Fibroblast of upper back skin (primary cell): ENCODE measurements at places on chromosomes 4 and X.
A peak's percentile ranks its signal among the peaks of the same experiment; 100 is the strongest.

GRCh38 chr4:188053302-188053701, 56.1 kb downstream of the TRIML2 start:
- DNase-seq, result no peak

GRCh38 chr4:70619288-70619687, 9.3 kb upstream of the ENAM start:
- DNase-seq, result no peak

GRCh38 chr4:73914071-73914470, 44.9 kb downstream of the CXCL1 start:
- DNase-seq, result no peak

GRCh38 chrX:63585936-63586335, 199.1 kb downstream of the ARHGEF9 start:
- no peak for DNase-seq

DNA sequence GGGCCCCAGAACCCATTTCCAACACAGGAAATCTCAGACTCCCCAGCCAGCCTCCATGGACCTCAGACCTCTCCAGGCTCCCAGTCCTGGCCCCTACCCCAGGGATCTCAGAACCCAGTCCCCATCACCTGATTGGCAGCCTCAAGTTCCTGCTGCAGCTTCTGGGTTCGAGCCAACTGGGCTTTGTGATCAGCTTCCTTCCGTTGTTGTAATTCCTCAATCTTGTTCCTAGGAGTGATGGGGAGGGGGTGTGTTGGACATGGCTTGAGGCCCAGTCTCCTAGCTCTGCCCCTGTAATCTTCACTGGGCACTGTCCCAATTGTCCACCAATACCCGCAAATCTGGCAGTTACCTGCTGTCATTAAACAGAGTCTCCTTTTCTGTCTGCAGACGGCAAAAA, 12.6 kb downstream of the GRIPAP1 start:
- DNase-seq, result no peak

DNA sequence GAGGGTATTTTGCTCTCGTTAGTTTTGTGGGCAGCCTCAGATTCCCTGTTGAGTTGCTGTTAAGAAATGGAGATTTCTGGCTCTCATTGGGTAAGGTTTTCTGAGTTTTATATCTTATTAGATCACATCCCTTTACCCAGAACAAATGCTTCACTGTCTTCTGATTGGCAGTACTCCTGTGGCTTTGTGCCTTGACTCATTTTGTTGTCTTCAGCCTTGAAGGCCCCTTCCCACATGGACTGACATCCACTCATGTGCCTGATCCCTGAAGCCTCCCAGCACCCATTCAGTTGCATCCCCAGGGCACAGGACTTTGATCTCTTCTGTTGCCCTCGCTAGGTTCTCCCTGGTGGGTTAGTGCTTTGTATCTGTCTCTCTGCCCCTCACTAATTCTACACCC, 10.4 kb downstream of the MED28 start:
- DNase-seq, result no peak

DNA sequence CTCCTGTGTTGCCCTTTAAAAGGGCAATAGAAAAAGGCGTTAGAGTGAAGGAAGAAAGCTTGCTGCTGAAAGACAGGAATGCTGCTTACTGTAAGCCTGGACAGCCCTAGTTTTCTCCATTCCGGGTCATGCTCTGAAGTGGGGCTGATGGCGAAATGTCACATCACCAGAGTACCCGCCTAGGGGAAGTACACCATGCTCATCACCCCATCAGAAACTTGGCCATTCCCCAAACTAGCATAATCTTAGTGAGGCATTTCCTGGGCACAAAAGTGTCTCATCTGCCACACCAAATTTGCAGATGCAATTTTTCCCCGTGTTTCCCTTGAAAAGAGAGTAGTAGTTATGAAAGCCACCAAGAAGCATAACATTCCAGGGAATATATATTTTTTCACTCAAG, 47.8 kb upstream of the CAMK2D start:
- DNase-seq, result no peak

GRCh38 chrX:71565474-71566041, 12.7 kb upstream of the GCNA start:
- DNase-seq, result peak; percentile 16

GRCh38 chrX:22577181-22577580, 304.5 kb downstream of the CBLL2 start:
- DNase-seq, result peak; percentile 57

GRCh38 chrX:48883729-48884128, 13.8 kb downstream of the TIMM17B start:
- DNase-seq, result no peak

DNA sequence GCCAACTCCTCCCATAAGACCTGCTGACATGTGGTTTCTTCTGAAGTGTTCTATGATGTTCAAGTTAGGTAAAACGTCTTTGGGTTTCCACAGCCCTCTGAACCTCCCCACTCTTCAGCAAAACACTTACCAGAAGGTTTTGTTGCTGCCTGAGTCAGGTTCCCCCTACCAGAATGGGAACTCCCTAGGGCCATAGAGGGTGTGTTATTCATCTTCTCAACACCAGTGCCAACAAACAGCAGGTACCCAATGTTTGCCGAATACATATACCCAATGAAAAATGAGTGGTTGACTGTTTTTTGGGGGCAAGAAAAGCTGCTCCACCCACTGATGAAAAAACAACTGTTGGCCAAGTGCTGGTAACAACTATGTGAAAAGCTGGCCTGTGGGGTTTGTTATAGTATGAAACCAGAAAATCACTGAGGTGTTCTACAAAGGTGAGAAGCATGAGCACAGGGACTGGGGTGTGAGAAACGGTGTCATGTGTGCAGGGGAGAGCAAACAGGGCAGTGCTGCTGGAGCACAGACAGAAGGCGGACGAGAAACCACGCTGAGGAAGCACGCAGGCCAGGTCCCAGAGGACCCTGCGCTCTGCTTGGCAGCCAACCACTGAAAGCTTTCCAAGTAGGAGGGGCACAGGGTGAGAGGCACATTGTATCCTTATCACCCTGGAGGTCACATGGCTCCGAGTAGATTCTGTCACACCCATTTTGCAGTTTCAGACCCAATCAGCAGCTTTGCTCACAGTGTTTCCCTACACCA, 28.8 kb downstream of the ATP8A1 start:
- DNase-seq, result no peak

DNA sequence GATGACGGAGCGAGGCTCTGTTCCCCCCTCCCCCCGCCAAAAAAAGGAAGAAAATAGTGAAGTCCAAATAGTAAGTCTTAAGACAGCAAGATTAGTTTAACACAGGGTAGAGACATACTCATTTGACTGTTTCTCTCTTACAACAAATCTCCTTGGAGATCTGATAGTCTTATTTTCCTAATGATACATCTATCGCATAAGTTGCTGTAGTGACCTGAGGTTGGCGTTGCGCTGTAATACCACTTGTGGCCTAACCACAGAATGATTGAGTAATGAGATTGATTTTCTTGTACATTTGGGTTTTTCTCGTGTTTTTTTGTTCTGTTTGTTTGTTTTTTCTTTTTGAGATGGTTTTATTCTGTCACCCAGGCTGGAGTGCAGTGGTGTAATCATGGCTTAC, 27.2 kb downstream of the OCIAD1 start:
- no peak for DNase-seq

- no peak for DNase-seq
Measured at GRCh38 chr4:175109933-175110332, 191.8 kb downstream of the ADAM29 start.

- DNase-seq, result no peak
Measured at GRCh38 chr4:152586668-152587067, 50.8 kb upstream of the FBXW7 start.

GRCh38 chr4:150005537-150005936, 72.7 kb upstream of the DCLK2 start:
- peak; percentile 44 for DNase-seq

DNA sequence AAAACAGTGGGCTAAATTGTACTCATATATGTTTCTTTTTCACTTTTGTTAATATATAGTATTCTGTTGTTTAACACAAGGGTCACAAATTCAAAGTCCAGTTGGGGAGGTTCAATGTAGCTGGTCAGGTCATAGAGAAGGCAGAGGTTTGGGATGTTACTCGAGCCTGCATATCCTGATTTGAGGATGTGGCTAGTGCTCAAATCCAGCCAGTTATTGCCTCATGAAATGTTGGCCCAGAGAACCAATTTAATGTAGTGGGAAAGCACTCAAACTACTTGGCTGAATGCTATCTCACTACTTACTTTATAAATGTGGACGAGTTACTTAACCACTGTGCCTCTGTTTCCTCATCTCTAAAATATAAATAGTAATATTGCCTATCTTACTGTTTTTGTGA, 12.5 kb downstream of the USO1 start:
- peak; percentile 19 for DNase-seq

DNA sequence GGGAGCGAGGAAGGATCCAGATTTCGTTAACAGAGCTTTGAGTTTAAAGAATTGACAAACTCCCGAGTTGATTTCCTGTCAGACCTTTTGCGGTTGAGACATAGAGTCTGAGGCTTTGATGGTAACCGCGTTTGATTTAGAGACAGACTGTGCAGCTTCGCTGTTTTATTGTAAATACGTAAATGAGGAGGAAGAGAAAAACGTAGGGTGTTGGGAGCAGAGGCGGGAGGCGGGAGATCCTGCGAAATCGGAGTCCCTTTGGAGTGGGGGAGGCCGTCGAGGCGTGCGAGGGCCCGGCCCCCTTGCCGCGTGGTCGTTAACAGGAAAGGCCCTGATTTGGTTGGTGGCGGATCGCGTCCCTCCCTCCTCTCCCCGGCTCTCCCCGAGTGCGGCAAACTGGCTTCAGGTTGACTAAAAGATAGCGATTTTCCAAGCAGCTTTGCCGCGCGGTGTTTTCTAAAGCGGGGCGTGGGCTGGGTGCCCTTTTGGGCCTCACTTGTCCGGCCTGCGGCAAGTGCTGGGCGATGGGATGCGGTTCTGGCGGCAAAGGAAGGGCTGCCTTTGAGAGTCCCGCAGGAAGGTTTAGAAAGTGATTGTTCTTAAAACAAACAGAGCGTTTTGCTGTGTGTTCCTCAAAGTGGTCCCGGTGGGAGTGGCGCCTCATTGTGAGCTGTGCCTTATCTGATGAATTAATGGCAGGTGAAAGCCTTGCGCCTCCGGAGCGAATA, 857 bp downstream of the SCML1 start:
- DNase-seq, result peak; percentile 21

DNA sequence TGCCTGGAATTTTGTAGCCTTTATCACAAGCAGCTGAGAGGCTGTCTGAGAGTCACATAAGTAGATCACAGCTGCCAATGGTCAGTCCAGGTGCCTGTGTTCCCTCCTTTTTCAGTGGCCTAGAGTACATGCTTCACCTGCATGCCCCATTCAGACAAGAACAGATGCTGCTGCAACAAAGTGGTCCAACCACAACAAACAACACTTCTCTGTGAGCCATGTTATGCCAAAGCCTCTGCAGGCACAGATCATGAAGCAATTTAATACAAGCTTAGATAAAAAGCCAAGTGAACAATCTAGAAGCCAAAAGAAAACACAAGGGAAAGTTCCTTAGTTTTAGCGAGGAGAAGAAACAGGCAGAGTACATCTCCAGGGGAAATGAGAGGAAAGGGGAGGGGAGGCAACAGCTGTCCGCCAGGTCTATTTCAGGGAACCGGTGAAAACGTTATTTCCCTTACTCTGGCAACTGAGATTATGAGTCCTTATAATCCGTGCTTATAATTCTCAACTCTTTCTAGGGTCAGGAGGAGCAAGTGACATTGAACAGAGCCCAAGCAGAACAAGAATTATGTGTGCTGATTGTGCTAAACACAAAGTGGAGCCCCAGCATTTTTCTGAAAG, 92.6 kb downstream of the TSPAN5 start:
- DNase-seq, result no peak
